ENCODE measurements at places on chromosomes 4 and X.
A peak's percentile ranks its signal among the peaks of the same experiment; 100 is the strongest.

DNA sequence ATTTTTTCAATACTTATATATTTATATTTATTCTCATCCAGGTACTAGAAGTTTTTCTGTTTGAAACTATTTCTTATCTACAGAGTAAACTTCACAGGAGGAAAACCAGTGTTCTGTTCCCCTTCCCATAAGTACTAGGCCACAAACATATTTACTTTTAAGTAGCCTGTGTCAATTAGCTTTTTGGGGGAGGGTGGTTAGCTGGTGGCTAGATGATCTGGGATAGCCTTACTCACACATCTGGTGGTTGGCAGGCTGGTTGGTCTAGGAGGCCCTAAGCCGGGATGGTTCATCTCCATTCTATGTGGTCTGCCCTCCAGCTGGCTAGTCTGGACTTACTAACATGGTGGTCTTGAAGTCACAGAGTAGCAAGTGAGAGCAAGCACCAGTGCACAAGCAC lies 6.2 kb downstream of the JADE3 start:
- no peak for DNase-seq

GRCh38 chr4:140697709-140698560 lies 58.2 kb downstream of the TBC1D9 start:
- DNase-seq, result no peak

DNA sequence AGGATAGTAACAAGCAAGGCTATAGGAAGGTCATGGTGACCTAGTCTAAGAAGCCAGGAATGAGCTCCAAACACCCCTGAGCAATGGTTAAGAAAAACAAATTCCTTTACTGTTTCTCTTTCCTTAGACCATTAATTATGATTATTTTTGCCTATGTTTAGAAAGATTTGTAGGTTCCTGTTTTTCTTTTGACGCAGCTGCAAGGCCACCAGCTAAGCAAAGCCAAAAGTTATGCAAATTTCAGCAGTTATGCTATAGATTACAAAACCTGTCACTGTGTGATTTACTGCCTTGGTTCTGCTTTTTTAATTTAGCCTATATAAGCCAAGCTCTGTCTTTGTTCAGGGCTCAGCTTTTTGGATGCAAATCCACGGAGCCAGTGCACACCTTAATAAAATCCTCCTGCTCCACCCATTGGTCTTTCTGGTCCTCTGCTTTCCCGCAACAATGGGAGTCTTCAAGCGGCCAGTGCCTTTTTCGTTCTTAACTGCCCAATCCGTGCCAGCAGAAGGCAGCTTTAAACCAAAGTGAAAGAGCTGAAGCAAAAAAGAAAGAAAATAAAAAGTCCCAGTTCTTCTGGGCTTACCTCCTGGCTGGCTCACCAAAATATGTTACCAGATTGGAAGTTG lies 1.4 kb upstream of the CEP135 start:
- peak; percentile 92 for DNase-seq

DNA sequence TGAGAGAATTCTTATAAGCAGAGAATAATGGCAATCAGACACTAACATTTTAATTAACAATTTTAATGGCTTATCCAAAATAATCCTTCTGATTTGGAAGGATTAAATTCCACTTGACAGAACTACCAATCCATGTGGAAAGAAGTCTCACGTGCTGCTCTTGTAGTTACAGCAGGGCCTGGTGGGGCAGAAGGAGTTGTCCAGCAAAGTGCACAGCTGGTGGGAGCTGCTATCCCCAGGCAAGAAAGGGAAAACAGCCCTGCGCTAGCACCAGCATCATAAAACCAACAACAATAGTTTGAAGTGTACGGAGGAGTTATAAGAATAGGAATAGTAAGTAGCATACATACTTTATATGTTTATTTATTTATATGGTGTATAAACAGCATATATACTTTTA lies 127.4 kb upstream of the TRIM2 start:
- DNase-seq, result no peak

DNA sequence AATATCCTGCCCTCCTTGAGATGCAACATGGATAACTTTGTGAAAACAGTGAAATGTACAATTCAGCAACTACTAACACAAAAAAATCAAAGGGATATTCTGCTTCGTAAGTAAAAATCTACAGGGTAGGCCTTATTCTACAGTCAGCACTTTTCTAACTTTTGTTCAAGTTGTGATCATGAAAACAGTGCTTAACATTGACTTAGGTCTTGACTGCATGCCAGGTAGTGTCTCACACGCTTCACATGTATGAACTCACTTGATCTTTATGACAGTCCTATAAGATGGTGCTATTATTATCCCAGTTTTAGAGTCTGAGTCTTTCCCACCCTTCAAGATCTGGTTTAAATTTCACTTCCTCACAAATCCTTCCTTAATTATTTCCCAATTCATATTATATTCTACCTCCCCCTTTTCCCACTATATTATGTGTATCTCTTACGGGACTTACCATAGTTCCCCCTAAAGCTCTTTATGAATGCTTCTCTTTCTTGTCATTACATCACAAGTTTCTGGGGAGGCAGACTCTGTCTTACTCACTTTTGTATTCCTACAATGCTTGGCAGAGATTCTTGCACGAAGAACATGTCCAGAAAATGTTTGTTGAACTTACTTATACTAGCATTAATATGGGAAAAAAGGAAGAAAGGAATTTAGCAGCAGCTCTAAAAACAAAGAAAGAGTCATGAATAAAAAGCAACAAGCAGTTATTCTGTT lies 179.8 kb downstream of the SCFD2 start:
- no peak for DNase-seq

DNA sequence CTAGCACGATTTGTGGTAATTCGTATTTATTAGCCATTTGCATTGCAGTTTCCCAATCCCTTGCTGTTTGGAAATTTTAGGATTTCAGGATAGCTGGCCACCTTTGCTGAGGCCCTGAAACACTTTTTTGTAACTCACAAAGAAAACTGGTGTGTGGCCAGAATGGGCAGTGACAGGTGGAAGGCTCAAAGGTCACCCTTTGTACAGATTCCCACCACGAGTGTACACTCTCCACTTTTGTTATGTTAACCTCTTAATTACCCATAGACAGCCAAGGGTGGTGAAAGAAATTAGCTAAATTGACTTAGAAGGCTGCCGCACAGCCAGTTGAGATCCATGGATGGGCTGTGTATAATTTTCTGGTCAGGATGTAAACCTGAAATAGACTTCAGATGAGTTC lies 109.7 kb upstream of the ARX start:
- DNase-seq, result no peak

DNA sequence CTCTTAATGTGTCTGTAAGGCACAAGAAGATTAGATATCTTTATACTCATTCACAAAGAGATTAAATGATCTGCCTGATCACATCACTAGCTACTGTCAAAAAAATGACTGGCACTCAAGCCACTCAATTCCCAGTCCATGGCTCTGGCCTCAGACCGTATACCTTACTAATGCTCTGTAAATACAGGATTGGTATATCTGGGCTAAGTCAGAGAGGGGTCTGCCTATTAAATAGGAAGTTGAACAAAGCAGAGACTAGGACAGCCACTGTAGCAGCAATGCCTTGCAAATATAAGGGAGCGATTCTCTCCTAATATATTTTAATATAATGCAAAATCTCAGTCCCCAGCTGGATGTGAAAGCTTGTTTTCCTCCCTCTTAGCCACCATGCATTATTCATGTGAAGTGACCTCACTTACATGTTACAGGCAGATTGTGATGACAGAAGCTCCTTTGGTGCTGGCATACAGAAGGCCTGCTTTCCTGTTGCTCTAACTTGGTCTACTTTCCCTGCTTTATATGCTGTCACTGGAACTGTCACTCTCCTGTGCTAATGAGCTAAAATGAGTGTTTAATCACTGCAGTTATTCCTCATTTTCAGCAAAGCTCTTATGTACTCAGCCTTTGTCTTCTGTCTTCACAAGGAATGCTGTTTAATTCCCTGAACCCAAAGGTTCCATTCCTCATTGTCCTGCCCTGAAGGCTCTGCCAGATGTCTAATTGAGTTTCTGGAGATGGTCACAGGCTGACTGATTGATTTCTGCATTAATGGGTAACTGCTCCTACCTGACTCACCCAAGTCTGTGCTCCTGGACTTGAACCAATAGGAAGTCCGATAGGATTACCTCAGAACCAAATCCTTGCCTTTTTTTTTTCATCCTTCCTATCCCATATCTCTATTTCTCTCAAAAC lies 578.2 kb downstream of the KLHL13 start:
- DNase-seq, result no peak

- DNase-seq, result no peak
Observed at GRCh38 chr4:153428941-153429475, 37.2 kb upstream of the TMEM131L start.
